ENCODE measurements at places on chromosomes 12 and 14. TPM values are rescaled to one million over a fixed set of nuclear protein-coding genes. Genes with fewer than 3 reads are reported as not detected.
A peak's percentile ranks its signal among the peaks of the same experiment; 100 is the strongest.

DNA sequence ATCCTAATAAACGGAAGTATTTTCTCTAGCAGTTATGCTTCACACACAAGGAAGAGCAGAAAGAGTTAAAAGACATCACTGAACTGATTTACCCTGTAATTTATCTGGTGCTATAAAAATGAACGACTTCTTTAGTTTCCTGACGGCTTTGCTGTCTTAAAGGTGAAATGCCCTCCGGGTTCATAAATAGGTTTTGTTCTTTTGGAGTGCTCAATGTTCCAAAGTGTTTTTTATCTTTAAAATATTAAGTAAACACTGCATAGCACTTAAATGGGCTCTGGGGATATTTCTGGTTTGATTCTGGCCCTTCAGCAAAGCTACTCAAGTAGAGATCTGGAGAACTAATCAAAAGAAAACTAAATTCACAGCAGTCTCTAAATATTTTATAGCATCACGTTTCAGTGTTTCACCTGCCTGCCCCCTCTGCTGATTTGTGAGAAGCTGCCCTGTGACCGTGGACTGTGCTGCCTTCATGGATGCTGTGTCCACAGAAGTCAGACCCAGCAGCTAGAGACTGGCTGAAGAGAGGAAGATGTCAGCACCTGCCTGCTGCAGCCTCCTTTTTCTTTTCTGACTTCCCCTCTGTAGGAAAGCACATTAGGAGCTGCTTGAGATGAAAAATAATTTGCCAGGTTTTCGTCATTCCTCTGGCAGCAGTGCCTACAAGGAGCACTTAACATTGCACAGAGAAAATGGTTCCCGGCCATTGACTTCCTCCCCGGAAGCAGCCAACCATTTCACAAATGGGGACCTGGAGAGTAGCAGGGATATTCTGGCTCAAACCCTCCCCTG, 205.1 kb upstream of the FSCB start:
- DNase-seq: no peak

- DNase-seq: peak; percentile 99
These were observed 6.0 kb upstream of the KRT83 start for GRCh38 chr12:52327052-52327829.

GRCh38 chr12:109720152-109720856, 6.7 kb downstream of the FAM222A start:
- DNase-seq: peak; percentile 81

DNA sequence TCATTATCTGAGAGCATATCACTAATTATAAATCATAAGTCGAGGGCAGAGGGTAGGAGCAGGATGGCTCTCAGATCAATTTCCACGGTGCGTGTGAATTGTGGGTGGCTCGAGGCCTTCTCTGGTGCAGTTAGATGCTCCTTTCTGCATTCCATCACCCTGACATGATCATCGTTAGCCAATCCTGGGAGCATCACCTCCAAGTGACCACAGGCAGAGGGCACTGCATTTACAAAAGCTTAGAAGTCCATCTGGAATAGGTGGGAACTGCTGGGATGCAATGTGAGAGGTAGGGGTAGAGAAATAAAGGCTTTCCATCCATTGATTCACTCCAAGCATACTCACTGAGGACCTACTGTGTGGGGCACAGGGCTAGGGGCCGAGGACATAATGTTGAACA, 538.2 kb upstream of the TBX3 start:
- DNase-seq: no peak

- DNase-seq: no peak
These were observed 278.4 kb upstream of the DCN start for GRCh38 chr12:91461061-91461460.

DNA sequence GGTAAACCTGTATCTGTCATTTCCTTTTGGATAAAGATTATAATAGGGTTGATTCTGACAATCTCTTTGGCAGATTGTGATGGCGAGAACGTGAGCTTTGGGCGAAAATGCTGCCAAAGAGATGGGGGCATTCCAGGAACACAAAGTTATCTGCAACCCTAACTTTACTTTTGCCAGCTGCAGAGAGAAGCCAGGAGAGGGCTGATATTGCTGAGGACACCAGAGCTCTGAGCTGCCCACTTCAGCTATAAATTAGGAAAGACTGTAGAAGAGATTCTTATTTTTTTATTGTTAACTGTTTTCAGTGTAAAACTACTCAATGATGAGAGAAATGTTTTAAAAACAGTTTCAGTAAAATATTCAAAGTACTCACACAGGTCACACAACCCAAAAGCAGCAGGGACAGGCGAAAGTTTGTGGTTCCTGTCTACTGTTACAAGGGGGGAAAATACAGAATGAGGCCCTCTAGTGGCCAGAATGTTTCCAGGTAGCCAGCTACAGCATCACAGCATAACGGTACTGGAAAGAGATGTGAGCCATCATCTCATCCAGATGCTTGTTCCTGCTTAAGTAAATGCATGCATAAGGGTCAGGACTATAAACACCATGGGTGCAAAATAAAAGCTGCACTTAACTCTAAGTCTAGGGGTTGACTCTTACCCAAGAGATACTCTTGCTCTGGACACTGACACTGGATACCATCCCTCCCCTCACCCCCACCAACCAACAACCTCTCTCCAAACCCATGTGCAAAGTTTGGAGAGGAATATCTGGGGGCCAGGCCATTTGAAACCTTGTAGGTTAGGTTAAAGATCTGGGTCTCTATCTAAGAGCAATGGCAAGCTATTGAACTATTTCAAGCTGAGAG, 498.4 kb downstream of the RMST start:
- DNase-seq: no peak

GRCh38 chr12:133108150-133108549, 21.9 kb downstream of the ZNF891 start:
- no peak for DNase-seq

DNA sequence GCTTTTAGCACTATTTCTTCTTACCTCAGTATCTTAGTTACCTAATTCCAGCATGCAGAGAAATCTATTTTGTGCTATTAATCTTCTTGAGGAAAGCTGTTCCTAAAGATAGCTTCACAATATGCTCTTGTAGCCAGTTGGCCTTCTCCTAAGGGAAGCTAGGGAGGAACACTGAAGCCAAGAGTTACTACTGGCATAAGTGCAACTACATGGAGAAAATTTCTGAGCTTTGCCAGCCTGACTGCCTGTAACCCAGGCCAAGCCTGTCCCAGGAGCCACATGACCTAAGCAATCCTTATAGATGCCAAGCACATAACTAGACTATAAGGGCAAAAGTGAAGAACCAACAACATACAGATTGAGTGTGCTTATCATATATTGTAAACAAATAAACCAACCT, 890.2 kb downstream of the FLRT2 start:
- no peak for DNase-seq

DNA sequence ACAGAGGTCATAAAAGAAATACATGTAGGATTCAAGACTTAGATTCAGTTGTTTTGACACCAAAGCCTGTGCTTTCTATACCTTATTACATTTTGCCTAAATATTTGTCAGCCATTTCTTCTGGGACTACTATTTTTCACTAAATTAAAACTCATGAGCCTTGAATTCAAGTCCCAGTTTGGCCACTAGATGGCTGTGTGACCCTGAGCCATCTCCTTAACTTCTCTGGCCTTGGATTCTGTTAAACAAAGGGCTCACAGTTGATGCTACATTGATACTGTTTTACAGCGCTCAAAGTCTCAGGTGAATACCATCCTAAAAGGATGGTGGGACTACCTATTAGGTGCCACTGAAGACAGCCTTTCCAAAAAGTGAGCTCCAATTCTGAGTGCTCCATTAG, 39.6 kb upstream of the CCDC198 start:
- DNase-seq: no peak

GRCh38 chr12:26162905-26163304, 32.5 kb upstream of the SSPN start:
- no peak for DNase-seq

DNA sequence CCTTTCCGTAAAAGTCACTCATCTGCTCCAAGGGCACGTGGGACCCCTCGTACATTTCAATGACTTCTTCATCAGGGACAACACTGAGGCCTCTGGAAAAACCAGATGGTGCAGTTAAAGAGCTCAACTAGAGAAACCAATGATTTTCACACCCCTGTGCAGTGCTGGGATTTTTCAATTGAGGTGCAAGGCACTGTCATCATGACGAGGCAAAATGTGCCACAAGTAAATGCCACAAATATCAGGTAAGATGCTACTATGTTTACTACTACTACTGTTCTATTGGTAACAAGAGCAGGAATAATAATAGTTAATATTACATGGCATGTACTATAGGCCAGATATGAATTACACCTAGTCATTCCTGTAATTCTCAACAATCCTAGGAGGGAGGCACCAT, 42.4 kb downstream of the NT5DC3 start:
- DNase-seq: no peak

- DNase-seq: no peak
These were observed 99.2 kb upstream of the TBX3 start for GRCh38 chr12:114783089-114783618.

GRCh38 chr14:32004300-32004699, 72.8 kb upstream of the ARHGAP5 start:
- peak; percentile 75 for DNase-seq

- DNase-seq: no peak
These were observed 66.2 kb upstream of the DNM1L start for GRCh38 chr12:32612658-32613614.

GRCh38 chr14:31400031-31400638, 20.2 kb downstream of the HEATR5A start:
- no peak for DNase-seq

DNA sequence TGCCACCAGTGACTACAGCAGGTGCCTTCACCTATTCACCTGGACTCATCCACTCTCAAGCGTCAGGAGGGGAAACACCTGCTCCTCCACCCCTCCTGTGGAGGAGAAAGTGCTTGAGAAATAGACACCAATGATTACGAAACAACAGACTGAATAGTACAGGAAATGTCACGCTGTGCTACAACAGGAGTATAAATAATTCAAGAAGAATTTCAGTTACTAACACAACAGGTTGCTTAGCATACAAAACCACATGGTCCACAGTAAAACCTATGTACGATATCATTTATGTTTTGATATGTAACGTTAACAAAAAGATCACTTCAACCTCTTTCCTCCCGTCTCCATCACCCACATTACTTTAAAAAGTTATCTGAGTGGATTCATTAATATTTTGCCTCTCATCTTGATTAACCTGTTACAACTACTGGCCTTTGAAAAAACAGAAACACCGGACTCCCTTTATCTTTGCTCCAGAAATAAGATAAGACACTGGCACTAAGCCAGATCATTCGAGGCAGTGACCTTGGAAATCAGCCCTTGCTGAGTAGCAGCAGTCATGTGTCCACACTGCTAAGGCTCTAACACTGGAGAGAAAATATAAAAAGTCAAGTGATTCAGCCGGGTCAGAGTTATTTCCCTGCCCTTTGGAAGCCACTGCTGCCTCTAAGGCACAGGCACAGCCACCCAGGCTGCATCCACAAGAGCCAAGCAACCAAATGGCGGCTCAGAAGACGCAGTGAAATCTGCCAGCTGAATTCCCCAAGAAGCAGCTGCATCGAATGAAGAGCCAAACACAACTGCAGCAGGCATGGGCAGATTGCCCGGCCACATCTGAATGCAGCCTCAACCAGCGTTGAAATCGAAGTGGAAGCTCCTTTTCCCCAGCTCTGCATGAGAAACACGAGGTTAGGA, 40.9 kb downstream of the NT5DC3 start:
- no peak for DNase-seq

DNA sequence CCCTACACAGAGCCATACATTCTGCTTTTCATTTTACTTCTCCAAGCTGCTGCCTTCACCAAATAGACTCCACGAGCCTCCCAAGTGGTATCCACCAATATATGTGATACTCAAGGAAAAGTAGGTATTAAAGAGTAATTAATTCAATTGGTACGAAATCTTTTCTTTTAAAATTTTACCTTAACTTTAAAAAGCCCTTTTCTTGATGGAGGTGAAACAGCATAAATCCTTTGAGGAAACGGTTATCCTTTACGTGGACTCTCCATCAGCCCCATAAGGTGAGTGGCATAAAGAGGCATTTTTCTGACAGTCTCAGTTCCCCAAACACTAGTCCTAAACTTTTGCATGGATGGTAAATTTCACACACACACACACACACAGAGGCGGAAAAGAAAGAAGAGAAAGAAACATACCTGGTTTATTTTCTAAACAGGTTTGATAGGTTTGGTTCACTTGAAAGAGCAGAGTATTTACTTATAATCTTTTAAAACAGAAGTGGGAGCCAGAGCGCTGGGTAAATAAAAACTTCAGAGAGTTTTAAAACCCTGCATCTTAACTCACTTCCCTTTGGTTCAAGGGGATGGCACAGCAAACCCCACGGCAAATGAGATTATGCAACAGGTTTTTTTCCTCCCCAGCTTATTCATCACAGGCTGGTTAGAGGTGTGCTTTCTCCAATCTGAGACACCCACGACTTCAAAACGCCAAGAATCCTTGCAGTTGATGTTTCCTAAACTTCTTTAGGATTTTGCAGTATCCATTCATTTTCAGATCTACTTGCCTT, 1.9 kb downstream of the DUSP16 start:
- no peak for DNase-seq

GRCh38 chr12:28802706-28803438, 346.2 kb upstream of the FAR2 start:
- DNase-seq: no peak

- no peak for DNase-seq
These were observed 92.6 kb downstream of the EMP1 start for GRCh38 chr12:13288937-13289652.

DNA sequence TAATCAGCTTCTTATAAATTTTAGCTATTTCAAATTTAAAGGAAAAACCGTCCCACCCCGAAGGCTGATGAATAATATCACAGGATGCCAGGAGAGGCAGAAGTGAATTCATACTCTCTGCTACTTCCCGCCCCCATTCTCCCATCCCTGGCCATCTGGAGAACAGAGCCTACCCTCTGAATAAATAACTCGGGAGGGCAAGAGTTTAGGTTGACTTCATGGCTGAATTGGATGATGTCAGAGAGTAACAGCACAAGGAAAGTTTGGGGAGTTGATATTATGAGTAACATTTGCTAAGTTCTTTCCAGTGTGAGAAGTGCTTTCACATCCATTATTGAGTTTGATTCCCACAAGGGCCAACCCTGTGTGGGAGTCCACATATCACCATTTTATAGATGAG, 241.6 kb downstream of the EGLN3 start:
- DNase-seq: peak; percentile 18

DNA sequence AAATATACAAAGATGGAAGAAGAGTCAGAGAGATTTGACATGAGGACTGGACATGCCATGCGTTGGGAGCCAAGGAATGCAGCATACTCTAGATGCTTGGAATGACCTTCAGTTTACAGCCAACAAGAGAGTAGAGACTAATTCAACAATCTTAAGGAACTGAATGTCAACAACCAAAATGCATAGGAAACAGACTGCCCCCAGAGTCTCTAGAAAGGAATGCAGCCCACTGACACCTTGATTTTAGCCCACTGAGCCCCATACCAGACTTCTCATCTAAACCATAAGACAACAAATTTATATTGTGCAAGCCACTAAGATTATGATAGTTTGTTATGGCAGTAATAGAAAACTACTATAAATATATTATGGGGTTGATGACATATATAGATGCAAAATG, 611.2 kb downstream of the RPS29 start:
- DNase-seq: no peak

OR6S1 gene
- not detected for total RNA-seq

GDF11 gene
- total RNA-seq: 4.3 TPM

ENO2 gene
- 13.4 TPM for total RNA-seq

ADAMTS20 gene
- total RNA-seq: not detected

INHBC gene
- total RNA-seq: not detected

MANSC1 gene
- 4.7 TPM for total RNA-seq

P2RX2 gene
- total RNA-seq: not detected

DDX24 gene
- 134 TPM for total RNA-seq

TRPV4 gene
- total RNA-seq: 3.2 TPM

DEPDC4 gene
- 0.36 TPM for total RNA-seq

RERGL gene
- total RNA-seq: not detected

FOXA1 gene
- 0.36 TPM for total RNA-seq

Measured in osteoblast (primary cell).